ENCODE measurements at places on chromosomes 7 and 10. TPM values are rescaled to one million over a fixed set of nuclear protein-coding genes. Genes with fewer than 3 reads are reported as not detected.

- no peak within 1 kb of the TSS for H3K27ac ChIP-seq
- no peaks in the 10 kb centered on the region for H3K27me3 ChIP-seq
- no peak for DNase-seq
- no peaks in the 10 kb centered on the region for H3K36me3 ChIP-seq
Measured at GRCh38 chr10:66925896-66926715, at the start of gene LRRTM3. LRRTM3 (plus strand) TSS chr10:66926036.

DNA sequence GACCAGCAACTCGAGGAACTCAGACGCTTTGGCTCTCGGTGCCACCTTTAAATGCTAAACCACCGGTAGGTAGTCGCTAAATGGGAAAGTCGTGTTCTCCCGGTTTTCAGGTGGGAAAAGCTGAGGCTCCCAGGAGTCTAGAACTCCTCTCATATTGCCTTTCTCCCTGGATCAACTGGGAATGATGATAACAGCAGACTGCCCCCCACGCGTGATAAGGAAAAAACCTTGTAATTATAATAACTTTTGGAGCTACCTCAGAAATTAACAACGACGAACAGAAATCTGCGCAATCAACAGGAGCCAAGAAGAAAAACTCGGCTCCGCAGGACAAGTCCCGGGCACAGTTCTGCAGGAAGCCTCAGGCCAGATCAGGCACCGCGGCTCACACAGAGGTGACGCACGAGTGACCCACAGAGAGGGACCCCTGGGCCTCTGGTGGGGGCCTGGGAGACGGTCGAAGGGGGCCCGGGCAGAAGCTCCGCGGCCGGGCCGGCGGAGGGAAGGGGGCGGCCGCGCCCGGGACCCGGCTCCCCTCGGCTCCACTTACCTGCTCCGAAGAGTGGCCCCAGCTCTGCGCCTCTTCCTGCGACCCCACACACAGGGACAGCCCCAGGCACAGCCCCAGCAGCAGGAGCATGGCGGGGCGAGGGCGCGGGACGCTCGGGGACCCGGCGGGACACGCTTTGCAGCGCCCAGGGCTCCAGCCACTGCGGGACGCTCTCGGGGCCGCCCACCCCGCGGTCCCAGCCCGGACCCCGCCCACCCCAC lies at the start of gene ITIH5:
Gene ITIH5, minus strand, starts transcription at position 714 of the 771 bp plus-strand sequence. Its CDS starts 74 bp downstream, at position 640.
- H3K36me3 ChIP-seq: no peaks in the 10 kb centered on the region
- peaks cover 14% of the 10 kb centered on the region for H3K4me1 ChIP-seq
- peak within 1 kb of the TSS; percentile 83 for H3K4me3 ChIP-seq
- DNase-seq: no peak
- H3K27ac ChIP-seq: peak within 1 kb of the TSS; percentile 59
- peaks cover 8% of the 10 kb centered on the region for H3K27me3 ChIP-seq

AKR1C3 gene
- 130 TPM for total RNA-seq

GRCh38 chr7:107384025-107384424 lies 85.8 kb upstream of the GPR22 start:
- no peaks in the 10 kb centered on the region for H3K4me1 ChIP-seq
- H3K27ac ChIP-seq: no peak overlapping the region
- no peak for DNase-seq
- no peaks in the 10 kb centered on the region for H3K27me3 ChIP-seq
